ENCODE measurements at places on chromosomes 4 and X.

DNA sequence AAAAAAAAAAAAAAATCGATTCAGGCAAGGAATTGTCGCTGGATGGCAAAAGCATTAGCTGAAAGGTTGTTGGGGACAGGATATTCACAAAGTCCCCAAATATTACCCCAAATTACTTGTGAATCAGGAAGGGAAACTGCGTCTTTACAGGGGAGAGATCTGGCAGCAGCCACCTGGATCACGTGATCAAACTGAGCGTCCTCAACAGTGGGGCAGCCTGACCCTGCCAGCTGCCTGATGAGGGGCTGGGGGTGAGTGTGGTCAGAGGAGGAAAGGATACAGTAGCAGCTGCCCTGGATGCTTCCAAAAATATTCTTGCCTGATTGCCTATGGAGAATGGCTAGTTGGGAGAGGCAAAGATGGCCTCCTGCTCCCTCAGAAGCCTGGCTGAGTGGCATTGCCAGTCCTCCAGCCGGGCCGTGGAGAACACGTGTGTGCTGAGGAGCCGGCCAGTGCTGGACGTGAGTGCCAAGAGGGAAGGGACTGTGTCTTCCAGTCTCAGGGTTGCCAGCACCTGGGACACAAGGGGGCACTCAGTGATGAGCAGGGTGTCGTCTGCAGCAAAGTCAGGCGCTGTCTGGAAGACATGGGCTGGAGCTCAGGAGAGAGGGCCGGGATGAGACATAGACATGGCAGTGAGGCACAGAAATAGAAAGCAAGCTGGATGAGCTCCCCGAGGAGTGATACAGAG is 3.0 kb upstream of the LAGE3 start:
- no peak for DNase-seq

- DNase-seq: no peak
These were observed 15.0 kb downstream of the CFAP99 start for GRCh38 chr4:2433609-2434350.

DNA sequence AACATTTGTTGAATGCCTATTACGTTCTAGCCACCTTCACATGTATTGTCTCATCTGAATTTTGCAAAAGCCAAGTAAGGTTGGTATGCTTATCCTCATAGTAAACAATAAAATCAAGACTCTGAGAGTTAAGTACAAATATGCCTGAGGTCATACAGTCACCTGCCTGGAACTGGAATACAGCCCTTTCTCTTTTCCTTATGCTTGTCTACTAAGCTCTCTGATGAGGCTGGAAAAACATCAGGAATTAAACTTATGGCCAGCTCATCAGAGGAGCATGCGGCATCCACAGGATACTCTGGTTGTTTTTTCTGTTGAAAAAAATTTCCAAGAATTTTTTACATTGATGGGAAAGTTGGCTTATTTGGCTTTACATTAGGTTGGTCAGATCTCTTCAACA is 35.5 kb downstream of the NCAPG start:
- no peak for DNase-seq

GRCh38 chrX:72142094-72142793 is 10.5 kb upstream of the RTL5 start:
- DNase-seq: no peak

- no peak for DNase-seq
These were observed 297.0 kb upstream of the CLNK start for GRCh38 chr4:10981576-10981975.

DNA sequence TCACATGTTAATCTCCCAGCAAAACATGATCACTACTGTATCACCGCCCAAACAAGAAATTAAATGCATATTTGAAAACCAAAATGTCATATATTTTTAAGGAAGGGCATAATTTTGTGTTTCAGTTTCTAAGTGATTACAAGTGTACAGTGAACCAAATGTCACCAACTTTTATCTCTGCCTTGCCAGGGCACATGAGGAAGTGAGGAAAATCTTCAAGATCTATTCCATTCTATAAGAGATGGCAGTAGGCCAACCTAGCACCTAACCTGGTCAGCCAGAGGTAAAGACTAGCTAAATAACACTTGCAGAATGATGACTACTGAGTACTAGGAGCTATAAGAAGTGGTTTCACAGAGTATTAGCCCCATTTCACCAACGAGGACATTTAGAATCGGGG is 107.2 kb downstream of the ATP11C start:
- no peak for DNase-seq

GRCh38 chrX:130878350-130879341 is 24.4 kb downstream of the ENOX2 start:
- DNase-seq: peak; percentile 86

- no peak for DNase-seq
These were observed 9.9 kb downstream of the FHL1 start for GRCh38 chrX:136157187-136157586.

DNA sequence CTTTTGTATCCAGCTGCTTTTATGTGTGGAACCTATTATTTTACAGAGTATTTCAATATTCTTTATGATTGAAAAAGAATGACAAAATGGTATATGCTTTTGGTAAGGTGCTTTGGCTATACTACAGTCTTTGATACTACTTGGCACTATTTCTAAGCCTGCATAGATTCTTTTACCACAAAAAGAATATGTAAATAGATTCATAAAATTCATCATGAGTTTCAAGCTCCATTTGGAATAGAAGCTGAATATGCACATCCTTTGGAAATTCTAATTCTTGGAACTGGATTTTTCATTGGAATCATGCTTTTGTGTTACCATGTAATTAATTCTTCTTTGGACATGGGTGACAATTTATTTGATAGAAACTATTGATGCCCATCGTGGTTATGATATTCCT is 60.2 kb upstream of the SYTL5 start:
- DNase-seq: no peak

DNA sequence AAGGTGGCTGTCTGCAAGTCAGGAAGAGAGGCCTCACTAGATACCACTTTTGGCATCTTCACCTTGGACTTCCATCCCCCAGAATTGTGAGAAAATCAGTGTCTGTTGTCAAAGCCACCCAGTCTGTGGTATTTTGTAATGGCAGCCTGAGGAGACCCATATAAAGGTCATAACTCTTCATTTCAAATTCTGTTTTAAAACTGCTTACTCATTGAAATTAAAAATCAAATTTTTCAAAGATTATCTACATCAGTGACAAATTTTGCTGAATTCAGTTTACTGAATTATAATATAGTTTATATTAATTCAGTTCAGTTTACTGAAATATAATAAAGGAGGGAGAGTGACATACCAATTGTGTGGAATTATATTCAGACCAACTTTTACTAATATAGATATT is 133.1 kb upstream of the IL15 start:
- no peak for DNase-seq

GRCh38 chrX:153474718-153475117 is 4.3 kb upstream of the HAUS7 start:
- DNase-seq: peak; percentile 83

DNA sequence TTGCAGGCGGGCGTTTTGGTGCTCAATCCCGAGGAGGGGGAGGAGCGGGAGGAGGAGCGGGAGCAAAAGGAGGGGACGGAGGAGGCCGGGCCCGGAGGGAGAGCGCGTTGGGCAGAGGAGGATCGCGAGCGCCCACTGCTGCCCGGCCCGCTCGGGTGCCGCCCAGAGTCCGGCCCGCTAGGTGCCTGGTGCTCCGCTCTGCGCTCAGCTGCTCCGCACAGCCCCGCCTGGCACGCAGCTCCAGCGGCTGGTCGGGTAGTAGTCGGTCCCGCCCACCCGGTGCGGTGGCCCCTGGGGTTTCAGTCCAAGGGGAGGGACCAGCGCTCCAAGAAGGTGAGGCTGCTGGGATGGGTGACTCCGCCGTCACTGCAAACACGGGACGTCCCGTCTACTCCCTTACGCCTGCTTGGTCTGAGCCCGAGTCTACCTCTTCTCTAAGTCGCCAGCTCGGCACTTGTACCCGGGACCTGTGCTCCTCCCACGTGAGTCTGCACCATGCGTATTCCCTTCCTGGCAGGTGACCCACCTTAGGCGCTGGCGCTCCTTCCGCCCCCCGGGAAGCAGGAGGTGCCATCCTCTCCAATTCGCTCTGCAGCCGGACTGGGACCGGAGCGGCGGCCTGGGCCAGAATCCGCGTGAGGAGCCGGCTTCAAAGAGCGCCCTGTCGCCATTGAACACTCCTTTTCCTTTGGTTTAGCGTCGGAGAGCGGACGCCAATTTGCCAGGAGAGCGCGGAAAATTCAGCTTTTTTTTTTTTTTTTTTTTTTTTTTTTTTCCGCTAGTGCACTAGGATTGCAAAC is 405 bp upstream of the HS3ST1 start:
- peak; percentile 27 for DNase-seq

GRCh38 chr4:52059372-52059771 is 8.3 kb downstream of the SPATA18 start:
- DNase-seq: peak; percentile 45

DNA sequence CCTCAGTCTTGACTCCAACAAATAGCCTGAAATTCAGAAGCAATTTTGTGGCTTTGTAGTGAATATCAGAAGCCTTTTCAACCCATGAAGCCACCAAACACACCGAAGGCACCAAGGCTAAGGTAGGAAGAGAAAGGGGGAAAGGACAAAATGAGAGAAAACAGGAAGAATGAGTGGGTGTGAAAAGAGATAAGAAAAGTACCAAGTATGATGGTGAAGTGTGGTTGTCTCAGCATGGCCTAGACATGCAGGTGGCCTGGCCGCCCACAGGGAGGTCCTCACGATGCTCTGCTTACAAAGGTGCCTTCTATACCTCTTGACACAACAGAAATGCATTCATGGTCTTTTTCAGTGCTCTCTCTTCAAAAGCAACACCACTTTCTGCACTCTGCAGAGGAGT is 34.9 kb downstream of the ACSL1 start:
- no peak for DNase-seq

GRCh38 chr4:140595065-140595464 is 26.3 kb upstream of the UCP1 start:
- DNase-seq: peak; percentile 37

- DNase-seq: peak; percentile 99
These were observed at the start of gene USO1 for GRCh38 chr4:75724066-75724866. Gene USO1, plus strand, starts transcription at chr4:75724577. Its CDS starts 243 bp downstream, at chr4:75724820.

DNA sequence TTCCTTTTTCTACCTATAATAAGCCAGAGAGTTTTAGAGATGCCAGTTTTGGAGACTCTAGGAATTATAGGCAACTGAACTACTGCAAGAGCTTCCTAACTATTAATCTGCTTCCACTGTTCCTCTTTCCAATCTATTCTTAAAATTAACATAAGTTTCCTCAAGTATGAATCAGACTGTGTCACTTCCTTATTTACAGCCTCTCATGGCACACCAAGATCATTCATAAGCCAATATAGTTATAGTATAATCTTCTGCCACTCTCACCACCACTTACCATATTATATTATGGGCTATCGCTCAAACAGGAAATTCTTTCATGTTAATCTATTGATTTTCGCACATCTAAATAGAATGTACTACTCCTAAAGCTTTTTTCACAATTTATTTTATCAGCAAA is 383.5 kb downstream of the STPG2 start:
- no peak for DNase-seq

- DNase-seq: no peak
These were observed 36.4 kb downstream of the TMEM154 start for GRCh38 chr4:152643153-152644035.

DNA sequence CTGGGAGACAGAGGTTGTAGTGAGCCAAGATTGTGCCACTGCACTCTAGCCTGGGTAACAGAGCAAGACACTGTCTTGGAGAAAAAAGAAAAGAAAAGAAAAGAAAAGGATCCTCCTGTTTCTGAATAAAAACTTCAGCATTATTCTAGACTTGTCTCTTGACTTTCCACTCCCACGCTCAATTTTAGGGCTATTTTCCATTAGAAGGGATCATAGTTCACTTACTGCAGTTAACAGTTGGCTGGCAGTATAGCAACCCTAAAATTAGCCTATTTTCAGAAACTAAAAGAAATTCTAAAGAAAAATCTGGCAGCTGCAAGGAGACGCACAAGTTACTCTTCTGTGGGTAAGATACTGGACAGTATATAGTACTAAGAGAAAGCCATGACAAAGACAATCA is 28.1 kb downstream of the THOC2 start:
- DNase-seq: no peak

- no peak for DNase-seq
These were observed 50.8 kb downstream of the GRIA2 start for GRCh38 chr4:157271166-157271869.

DNA sequence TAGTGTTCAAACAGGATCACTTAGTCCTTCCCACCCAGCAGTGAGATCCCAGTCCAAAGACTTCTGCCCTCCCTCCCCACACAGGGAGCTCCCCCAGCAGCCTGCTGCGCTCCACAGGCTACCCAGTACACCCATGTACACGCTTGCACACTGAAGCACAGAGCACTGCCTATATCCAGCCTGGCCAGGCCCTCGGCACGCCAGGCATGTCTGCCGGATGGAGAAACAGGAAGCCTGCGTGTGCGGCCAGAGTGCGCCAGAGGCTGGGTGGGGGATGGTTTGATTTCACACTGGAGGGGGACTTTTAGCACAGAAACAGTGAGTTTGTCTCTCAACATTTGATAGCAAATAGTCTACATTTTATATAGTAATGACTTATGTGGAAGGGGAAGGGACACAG is 833.5 kb upstream of the IGFBP7 start:
- no peak for DNase-seq

DNA sequence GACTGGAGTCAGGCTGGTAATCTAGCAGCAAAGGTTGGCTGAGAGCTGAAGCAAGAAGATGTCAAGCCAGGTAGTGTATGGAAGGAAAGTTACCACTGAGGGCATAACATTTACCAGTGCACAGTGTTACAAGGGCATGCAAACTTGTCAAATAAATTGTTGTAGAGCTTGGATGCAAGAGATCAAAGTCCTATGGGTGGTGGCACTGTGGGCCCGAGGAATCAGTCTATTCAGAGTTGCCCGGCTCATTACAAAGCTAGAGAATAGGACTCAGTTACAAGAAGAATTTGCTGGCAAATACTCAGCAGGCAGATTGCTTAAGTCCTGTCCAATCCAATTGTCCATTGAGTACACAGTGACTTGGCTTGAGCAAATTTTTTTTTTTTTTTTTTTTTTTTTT is 2043.8 kb downstream of the ARAP2 start:
- DNase-seq: no peak

GRCh38 chrX:69163936-69164741 is 1.1 kb downstream of the PJA1 start:
- peak; percentile 29 for DNase-seq

DNA sequence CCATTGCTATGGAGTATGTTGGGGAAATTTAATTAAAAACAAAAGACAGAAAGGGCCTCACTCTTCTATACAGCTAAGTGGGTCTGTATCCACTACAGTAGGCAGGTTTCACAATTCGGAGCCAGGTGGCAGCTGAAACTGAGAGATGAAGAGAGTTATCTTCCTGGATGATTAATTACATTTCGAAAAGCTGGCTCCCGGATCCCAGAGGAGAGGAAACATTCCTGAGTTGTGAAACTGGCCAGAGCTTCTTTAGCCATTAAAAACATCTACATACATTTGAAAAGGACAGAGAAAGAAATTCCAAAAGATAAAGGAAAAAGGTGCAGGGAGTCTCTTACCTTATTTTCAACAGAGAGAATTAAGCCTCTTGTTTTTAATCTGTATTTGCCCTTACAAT is 15.5 kb upstream of the PDZD4 start:
- no peak for DNase-seq

DNA sequence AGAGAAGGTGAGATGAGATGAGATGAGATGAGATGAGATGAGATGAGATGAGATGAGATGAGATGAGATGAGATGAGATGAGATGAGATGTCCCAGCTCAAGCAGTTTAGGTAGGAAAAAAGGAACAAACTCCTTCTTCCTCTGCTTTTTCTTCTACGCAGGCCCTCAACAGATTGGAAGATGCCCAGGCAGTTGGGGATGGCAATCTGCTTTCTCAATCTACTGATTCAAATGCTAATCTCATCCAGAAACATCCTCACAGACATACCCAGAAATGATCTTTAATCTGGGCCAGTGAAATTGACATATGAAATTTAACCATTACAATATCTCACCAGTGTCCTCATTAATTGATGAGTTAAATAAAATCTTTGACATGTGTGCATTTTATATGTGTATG is 370.3 kb upstream of the SLC7A11 start:
- no peak for DNase-seq

Data from GM23248 (cell line).